ENCODE measurements at places on chromosomes 5 and 9.

DNA sequence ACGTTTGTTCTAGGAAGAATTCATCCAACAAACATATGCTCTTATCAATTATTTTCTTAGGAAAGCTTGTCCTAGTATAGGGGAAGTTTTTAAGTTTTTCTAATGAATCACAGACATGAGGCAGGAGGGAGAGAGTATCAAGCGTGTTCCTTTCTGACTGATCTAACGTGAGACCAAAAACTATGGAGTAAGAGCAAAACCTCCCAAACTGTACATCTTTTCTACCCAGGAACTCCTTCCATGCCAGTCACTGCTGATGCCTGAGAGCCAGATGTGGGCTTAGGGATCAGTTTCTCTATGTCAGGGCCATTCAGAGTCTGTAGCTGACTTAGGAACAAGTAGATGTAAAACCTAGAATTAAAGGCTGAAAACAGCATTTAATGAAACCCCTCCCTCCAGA lies 51.7 kb upstream of the NFIB start:
- no peak for DNase-seq

GRCh38 chr5:96001262-96001661 lies 39.6 kb upstream of the ELL2 start:
- DNase-seq: no peak

DNA sequence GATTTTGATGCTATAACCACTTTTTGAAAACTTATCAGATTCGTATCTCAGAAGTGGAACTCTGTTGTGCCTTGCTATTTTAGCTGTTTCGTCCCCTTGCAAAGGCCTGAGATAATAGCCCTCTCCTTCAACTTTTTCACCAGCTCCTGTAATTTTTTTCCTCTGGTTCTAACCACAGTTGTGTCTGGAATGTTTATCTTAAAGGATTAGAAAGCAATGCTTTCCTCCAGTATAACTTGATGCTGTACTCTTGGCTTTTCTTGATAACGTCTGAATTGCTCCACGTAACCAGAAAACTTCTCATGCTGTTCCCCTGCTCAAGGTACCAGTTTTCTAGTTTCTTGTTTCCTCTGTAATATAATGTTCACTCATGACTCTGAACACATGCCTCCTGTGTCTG lies 209.4 kb downstream of the DTWD2 start:
- DNase-seq: no peak

DNA sequence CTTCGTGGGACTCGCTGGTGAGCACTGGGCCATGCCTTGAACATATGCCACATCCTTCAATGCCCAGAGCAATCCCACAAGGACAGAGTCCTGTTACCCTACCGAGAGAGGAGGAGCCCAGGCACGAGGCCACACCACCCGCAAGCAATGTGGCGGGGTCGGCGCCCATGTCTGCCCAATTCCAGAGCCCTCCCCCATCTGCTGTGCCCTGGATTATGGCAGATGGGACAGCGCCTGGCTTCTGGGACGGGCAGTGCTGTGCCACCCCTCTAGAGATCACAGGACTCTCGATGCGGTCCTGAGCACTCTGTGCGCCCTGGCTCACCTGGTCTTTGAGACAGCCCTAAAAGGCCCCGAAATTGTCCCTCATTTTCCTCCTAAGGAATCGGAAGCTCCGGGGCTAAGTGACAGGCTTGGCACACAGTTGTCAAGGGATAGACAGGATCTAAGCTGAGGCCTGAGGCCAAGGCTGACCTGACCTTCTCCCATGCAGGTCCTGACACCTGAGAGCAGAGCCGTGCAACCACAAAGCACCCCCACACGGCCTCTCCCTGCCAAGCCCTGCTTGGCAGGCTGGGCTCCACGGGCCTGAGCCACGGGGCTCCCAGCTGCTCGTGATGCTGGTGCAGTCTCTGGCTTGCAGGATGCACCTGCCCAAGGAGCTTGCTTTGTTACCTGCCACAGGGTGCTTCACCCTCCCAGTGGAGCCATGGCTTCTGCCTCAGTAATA lies 48.8 kb downstream of the PRRT1B start:
- DNase-seq: no peak

DNA sequence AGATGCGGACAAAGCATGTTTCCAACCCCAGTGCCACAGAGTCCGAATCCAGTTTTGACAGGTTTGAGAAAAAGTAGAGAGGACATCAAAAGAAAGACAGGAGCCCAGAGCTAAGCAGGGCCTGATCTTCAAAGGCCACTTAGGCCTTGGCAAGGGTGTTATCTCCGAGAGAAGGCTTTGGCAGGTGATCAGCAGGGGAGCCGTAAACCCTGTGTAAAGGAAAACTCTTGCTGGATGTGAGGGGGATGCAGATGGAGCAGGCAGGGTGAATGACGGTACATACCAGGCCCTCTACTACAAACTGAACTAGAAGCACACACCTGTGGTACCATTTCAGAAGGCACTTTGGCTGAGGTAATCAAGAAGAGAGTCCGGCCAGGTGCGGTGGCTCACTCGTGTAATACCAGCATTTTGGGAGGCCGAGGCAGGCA lies 1.4 kb upstream of the HNRNPH1 start:
- DNase-seq: no peak

DNA sequence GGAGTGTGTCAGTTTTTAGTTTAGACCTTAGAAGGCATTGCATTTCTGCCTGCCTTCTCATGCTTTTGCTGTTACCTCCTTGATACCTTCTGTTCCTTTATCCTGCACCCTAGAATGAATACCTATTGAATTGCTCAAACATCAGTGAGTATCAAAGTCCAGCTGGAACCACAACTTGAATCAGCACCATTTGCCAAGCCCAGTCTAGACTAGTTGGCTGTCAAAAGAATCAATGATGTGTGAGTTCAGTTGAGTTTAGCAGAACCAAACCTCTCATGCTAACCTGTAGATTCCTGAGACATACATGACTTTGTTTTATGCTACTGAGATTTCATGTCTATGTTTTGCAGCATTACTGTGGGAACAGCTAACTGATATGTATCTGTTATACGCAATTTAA lies 116.6 kb downstream of the FAM170A start:
- DNase-seq: no peak

DNA sequence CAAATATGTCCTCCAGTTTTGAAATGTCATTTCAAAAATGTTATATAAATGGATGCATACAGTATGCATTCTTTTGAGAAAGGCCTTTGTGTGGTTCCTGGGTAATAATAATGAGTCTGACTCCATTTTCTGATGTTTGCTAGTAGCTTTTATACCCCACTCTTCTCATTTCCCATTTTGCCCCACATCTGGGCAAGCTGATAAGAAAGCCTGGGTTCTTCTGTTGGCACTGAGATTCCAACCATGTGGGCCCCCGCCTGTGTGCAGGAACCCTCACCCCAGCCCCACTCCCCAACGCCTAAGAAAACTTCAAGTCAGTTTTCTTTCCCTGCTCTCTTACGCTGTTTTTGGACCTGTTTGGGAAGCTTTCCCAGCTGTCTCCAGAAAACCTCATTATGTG lies 89.4 kb downstream of the SNX18 start:
- no peak for DNase-seq

DNA sequence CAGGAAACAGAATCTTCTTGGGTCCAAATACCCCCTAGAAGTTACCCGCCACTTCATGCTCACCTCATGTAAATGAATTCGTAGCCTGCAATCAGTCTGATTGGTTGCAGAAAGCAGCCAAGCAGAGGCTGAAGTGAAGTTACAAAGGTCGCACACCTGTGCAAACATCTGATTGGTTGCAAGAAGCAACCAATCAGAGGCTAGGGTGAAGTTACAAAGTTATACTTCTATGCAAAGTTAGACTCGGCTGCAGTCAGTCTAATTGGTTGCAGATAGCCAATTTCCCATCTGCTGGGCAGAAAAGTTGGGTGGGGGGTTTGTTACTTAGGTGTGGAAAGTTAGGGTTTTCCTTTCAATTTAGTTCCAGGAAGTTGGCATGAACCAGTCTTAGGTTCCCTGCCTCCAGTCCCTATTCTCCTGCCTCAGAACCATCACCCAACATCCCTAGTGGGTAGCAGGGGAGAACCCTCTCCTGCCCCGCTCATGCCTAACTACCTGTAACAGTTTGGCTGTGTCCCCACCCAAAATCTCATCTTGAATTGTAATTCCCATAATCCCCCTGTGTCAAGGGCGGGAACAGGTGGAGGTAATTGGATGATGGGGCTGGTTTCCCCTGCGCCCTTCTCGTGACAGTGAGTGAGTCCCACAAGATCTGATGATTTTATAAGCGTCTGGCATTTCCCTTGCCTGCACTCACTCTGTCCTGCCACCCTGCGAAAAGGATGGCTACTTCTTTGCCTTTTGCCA lies 1.2 kb upstream of the RUSC2 start:
- no peak for DNase-seq

DNA sequence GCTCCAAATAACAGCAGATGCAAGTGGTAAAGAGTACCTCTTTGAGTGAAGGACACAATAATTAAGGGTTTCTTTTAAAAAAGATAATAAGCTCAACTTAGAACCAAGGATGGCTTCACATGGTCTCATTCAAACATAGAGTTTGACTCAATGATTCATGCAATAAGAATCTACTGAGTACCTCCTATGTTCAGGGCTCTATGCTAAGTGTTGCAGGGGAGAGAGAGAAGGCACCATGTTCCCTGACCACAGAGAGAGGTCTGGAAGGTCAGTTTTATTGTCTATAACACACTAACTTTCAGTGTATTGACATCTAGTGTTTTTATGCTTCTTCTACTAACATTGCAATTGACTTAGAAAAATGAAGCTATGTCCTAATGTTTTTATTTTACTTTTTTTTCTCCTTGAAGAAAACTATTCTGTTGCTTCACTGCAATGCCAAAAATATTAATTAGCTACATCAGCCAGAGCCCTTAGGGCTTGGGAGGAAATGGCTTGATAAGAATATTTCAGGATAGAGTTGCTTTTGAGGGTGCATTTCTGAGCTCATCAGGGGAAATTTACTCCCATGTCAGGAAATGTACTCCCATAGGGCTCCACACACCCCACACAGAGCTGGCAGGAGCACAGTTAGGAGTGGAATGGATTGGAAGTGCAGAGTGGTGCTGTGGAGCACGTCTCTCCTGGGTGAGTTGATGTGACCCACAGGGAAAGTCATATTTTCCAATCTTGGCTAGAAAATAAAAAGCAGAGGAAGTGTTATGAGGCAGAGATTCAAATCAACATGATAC lies 106.6 kb downstream of the PDE8B start:
- DNase-seq: no peak

DNA sequence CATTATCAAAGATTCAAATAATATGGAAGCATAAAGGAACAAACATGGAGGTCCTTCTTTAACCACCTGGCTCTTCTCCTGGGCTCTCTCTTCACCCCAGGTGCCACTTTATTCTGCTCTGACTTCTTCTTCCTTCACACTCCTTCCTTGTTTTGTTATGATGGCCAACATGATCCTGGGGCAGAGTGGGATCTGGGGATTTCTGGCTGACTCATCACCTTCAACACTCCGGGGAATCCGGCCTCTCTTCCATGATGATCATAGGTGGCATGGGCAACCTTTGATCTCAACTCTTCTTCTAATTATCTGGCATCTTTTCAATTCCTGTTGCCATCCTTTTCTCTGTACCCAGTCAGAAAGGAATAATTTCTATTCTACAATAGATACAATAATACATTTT lies 62.1 kb upstream of the TRPC7 start:
- no peak for DNase-seq

DNA sequence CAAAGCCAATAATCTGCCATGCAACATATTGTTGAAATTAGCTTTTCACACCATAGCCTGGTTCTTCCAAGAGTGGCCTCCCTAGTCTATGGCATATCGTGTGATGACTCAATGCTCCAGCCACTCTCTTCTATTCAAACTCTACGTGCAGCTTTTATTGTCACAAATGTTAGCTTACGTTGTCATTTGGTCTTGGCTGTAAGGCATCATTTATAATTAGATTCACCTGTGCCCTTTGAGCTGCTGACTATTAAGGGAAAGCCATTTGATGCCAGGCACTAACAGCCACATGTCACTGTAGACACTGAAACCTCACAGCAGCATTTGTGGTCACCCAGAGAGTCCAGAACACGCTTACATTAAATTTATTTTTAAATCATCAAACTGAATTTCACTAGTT lies 66.8 kb downstream of the APBA1 start:
- DNase-seq: no peak

- DNase-seq: no peak
These were observed 135.4 kb downstream of the ATG10 start for GRCh38 chr5:82107267-82107666.

- no peak for DNase-seq
These were observed 15.4 kb upstream of the CERCAM start for GRCh38 chr9:128405077-128405779.

All from stimulated activated effector memory CD8-positive, alpha-beta T cell treated with anti-CD3 and anti-CD28 coated beads, Interleukin-12 subunit alpha, Interleukin-12 subunit beta, amount 100 ng/mL, for 72 hours (primary cell).